ENCODE measurements at places on chromosomes 4 and X.

DNA sequence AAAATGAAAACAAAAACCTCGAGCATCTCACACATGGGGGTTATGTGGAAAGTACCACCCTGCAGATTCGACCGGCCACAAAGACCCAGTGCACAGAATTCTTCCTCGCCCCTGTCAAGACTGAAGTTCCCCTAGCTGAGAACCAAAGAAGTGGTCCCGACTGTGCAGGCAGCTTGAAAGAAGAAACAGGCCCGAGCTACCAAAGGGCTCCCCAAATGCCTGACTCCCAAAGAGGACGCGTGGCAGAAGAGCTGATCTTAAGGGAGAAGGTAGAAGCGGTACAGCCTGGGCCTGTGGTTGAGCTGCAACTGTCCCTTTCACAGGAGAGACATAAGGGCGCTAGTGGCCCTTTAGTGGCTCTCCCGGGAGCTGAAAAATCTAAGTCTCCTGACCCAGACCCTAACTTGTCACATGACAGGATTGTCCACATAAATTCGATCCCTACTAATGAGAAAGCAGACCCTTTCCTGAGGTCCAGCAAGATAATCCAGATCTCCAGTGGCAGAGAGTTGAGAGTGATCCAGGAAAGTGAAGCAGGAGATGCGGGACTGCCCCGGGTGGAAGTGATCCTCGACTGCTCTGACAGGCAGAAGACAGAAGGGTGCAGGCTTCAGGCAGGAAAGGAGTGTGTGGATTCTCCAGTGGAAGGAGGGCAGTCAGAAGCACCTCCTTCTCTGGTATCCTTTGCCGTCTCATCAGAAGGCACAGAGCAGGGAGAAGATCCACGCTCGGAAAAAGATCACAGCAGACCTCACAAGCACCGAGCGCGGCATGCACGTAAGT is 108.8 kb upstream of the MYOZ2 start:
- H3K4me3 ChIP-seq = peak overlapping the region; percentile 79
- H3K27ac ChIP-seq = no peak overlapping the region
- no peaks in the 10 kb centered on the region for H3K27me3 ChIP-seq
- H3K36me3 ChIP-seq = no peaks in the 10 kb centered on the region
- DNase-seq = no peak

DNA sequence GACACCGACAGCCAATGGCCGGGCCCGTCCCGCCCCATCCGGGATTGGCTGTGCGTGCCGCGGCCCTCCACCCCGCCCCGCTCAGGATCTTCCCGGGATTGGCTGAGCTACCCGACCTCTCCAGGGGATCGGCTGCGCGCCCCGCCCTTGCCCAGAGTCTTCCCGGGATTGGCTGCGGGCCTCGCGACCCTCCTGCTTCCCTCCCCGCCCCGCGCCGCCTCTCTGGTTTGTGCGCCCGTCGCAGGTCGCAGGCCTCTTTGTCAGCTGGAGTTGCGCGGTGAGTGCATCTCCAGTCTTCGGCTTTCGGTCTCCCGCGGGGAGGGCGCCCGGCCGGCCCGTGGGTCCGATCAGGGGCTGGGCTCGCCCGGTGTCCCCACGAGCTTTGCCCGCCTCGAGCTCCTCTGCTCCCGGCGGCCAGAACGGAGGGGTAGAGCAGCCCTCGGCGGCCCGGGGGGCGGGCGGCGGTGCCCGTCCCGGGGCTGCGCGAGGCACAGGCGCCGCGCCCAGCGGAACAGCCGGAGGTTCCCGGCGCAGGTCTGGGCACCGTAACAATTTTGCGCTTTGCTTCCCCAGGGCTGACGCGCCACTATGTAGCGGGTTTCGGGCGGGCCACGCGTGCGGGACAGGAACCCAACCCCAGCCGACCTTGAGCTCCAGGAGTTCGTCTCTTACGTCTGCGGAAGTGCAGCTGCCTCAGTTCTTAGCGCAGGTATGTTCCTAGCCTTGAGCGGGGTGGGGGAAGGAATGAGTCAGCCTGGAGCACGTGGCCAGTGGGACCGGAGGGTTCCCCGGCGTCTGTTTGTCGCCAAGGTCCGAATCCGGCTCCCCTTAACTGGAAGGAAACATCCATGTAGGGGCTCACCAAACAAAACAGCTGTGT is 38.7 kb downstream of the ERVMER34-1 start:
- no peaks in the 10 kb centered on the region for H3K27me3 ChIP-seq
- peaks cover 9% of the 10 kb centered on the region for H3K4me1 ChIP-seq
- peak overlapping the region; percentile 17 for H3K27ac ChIP-seq
- DNase-seq = peak; percentile 97
- peaks cover 34% of the 10 kb centered on the region for H3K36me3 ChIP-seq

- H3K4me3 ChIP-seq = no peak overlapping the region
- no peaks in the 10 kb centered on the region for H3K36me3 ChIP-seq
- no peak for DNase-seq
- H3K4me1 ChIP-seq = no peaks in the 10 kb centered on the region
- H3K27me3 ChIP-seq = no peaks in the 10 kb centered on the region
- H3K27ac ChIP-seq = no peak overlapping the region
These were observed 324.3 kb upstream of the PCDH10 start for GRCh38 chr4:132824761-132825160.

- H3K4me3 ChIP-seq = no peak overlapping the region
- H3K36me3 ChIP-seq = no peaks in the 10 kb centered on the region
- peak; percentile 10 for DNase-seq
- H3K4me1 ChIP-seq = no peaks in the 10 kb centered on the region
These were observed 24.5 kb downstream of the REPS2 start for GRCh38 chrX:16970977-16971376.

Measured in mesenchymal stem cell (in vitro differentiated cells and primary cell).